ENCODE measurements at places on chromosomes 7 and 10.

- DNase-seq: no peak
These were observed 166.7 kb upstream of the BET1 start for GRCh38 chr7:94170836-94171235.

- DNase-seq: no peak
These were observed 15.6 kb upstream of the LRRC17 start for GRCh38 chr7:102897211-102897631.

- DNase-seq: peak; percentile 87
These were observed 92.2 kb downstream of the SEMA3C start for GRCh38 chr7:80826520-80827238.

DNA sequence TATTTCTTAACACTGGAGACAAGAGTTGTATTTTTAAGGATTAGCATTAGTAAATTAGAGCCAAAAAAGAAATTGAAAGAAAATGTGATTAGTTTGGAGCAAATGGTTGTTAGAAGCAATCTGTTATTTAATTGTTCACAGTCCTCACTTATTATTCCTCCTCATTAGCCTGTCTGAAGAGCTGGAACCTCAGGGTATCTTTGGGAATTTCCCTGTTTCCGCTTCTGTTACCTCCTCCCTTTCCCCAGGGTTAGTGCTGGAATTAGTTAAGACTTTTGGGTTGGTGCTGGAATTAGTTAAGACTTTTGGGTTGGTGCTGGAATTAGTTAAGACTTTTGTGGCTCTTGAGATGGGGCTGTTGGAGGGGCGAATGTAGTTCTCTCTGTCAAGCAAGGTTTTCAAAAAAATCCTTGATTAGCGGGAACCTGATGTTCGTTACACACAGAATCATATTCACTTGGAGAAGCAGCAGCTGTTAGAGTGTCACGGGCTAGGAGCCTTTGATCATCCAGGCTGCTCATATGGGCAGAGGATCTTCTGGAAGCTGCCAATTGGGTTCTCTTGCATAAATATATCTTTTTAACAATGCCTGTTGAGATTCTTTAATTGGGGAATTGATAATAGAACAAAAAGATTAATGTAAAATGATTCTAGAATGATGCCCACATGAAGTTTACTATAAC is 251.0 kb upstream of the NPSR1 start:
- no peak for DNase-seq

DNA sequence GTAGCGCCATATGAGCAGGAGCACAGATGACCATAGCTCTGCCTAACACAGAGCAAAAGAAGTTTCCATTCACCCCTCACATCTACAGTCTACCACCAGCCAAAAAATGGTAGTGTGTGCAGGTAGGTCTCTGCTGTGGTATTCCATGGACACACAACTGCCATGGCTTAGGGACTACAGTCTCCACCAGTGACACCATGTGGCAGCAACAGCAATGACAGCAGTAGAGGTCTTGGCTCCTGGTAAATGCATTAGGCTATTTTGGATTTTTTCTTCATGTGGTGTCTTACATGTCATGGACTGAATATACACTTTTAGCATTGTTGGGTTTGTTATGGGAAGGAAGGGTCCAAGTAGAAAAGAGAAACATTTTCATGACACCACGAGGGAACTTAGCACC is 70.1 kb upstream of the CABCOCO1 start:
- DNase-seq: peak; percentile 91

GRCh38 chr7:115984105-115984504 is 46.5 kb downstream of the TFEC start:
- DNase-seq: no peak

DNA sequence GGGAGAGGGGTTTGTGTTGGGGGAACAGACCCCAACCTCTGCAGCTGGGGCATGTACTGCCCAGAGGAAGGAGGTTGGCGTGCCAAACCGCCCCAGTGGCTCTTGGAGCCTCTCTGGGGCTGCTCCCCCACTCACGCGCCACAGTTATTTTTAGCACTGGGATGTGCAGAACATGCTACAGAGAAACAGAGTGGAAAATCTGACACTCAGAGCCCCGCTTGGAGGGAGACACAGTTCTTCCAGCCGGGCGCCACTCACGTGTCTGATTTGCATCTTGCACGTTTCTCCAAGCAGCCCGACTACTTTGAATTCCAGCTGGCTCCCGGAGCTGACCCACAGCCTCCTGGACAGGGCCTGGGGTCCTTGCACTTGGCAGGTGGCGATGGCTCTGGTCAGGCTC is 182.0 kb downstream of the RPS24 start:
- no peak for DNase-seq

GRCh38 chr10:27995311-27995710 is 3.6 kb downstream of the ODAD2 start:
- DNase-seq: no peak

DNA sequence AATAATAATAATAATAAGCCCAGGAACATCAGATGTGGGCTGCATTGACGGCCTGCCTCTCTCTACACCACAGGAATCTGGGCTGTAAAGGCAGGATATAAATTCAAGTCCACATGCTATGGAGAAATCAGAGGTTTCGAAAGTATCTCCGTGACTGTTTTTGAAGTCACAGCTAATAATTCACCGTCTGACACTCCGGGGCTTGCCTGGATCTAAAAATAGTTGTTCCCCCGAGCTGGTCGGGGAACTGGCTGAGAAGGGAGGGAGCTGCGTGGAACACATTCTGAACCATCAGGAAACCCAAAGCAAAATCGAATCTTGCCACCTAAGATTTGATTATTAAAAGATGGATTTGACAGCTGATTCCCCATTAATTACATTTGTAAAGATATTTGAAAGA is 35.4 kb downstream of the KLF6 start:
- DNase-seq: no peak

- DNase-seq: peak; percentile 98
These were observed 168.6 kb upstream of the CSTF2T start for GRCh38 chr10:51867956-51868355.

All from PC-3 (cell line).